Stimulated activated naive B cell treated with anti-CD40 and anti-IgM and Interleukin-4, amounts not matched to agents 10 μg/mL and 1 μg/mL and 100 μg/mL, for 72 hours (primary cell): ENCODE measurements at places on chromosomes 11 and 22.

DNA sequence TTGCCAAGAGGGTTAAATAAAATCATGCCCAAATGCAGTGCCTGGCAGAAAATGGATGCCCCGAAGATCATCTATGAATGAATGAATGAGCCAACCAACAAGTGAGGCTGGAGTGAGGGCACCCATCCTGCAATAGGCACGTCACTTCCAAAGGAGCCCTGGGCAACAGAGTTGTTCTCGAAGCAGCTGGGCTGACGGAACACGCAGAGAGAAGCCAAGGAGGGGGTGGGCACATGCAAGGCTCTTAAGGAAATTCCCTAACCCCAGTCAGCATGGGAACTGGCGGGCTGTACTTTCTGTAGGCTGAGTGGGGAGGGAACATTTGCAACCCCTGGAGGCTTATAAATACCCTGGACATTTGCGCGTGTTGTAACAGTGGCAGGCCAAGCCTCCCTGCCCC, 11.6 kb upstream of the CHADL start:
- DNase-seq: no peak

GRCh38 chr22:38513063-38513462, 7.0 kb upstream of the DDX17 start:
- no peak for DNase-seq

DNA sequence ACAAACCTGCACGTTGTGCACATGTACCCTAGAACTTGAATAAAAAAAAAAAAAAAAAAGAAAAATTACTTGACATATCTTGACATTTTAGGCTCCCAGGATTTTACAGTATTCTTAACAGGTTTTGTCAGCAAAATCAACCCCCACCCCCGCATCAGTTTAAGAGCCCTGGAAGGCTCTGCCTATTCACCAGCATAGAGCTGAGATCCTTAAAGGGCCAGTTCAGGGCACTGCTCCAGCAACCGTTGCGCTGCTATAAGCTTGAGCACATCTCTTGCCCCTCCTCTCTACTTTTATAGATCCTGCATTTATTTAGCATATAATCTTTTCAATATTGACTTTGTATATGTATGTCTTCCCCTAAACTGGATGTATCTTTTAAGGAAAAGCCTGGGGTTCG, 697 bp upstream of the PAFAH1B2 start:
- DNase-seq: peak; percentile 2

DNA sequence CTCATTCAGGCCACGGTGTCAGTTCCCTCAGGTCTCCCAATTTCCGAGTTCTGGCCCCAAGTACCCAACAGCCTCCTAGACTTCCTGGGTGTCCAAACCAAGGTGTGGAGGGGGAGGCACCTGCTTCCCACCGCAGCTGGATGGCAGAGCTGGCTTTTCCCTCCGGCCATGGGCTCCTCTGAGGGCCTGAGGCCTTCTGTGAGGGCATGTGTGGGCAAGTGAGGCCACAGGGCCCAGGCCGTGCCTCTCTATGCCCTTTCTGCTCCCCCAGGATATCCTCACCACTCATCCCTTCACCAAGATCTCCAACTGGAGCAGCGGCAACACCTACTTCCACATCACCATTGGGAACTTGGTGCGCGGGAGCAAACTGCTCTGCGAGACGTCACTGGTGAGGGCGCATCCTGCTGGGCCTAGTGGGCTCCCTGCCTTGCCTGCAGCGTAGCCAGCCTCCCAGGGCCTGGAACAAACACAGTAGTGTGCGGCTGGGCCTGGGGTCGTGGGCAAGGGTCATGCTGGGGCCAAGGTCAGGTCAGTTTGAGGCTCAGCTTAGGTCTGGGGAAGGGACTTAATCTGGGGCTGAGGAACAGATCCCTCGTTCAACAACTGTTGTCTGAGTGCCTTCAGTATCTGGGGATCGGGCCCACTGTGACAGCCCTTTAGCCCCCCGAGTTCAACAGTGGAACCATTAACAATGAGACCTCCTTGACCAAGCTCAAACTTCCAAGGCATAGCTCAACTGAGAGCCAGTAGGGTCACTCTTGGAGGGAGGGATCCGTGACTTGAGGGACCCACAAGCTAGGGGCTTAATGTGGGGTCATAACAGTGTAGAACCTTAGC, 85.8 kb downstream of the MYO7A start:
- no peak for DNase-seq

DNA sequence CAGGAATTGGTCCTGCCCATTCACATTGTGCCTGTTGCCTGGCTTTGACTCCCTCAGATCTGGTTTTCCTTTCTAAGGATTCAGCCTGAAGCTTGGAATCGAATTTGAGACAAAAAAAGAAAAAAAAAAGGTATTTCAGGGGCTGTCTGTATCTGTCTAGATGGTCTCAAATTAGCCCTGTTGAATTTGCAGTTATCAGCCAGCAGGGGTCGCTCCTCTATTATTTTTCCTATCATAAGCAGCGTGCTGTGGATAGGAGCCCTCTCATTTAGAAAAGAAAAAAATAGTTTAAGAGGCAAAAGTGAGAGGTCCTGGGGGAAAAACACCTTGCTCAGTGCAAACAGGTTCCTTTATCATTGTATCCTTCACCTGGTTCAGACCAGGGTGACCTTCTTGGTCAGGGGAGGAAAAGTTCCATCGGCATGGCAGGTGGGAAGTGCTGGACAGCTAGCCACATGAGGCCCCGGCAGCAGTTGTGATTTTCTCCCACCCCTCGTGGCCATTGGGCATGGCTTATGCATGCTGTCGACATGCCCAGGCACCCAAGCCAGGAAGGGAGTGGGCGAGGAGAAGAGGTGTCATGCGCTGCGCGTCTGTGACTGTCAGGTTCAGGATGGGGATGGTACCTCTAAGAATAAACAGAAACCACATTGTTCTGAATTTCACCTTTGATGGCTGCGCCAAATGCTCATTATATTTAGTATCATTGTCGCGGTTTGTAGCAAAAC, 13.1 kb downstream of the OR5AK2 start:
- DNase-seq: no peak

DNA sequence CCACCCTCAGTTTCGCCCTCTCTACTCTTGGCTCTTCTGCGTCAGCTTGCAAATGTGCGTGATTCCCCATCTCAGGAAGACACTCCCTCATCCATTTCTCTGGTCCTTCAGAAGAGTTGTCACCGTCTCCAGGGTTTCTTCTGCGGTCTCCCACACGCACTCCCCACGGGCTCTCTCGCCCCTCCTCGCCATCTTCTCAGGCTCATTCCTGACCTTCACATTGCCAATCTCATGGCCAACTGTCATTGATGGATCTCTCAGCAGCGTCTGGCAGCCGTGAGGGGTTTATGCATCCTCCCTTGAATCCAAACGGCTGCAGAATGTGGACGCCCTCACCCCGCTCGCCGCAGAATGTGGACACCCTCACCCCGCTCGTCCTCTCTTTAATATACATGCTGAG, 10.5 kb downstream of the SYNGR1 start:
- DNase-seq: no peak

DNA sequence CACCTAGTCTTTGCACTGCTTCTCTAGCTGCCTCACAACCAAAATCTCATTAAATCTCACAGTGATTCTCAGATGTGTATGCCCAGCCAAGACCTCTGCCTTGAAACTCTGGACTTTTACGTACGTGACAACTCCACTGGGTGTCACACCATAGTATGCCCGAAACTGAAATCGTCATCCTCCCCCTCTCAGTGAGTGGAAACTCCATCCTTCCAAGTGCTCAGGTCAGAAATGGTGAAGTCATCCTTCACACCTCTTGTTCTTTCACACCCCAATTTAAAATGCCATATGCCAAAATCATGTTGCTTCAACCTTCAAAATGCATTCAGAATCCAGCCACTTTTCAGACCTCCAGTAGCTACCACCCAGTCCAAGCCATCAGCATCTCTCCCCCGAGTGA, 42.5 kb downstream of the SFI1 start:
- DNase-seq: no peak

GRCh38 chr11:5581014-5581413, 337 bp downstream of the OR52B6 start:
- DNase-seq: no peak

- no peak for DNase-seq
Observed at GRCh38 chr22:36325154-36326031, 62.4 kb downstream of the MYH9 start.

GRCh38 chr11:13386567-13386966, 76.5 kb downstream of the BTBD10 start:
- DNase-seq: no peak

- DNase-seq: no peak
Observed at GRCh38 chr22:22945195-22945594, 57.6 kb downstream of the IGLL5 start.
